ENCODE measurements at places on chromosomes 7 and 10.

DNA sequence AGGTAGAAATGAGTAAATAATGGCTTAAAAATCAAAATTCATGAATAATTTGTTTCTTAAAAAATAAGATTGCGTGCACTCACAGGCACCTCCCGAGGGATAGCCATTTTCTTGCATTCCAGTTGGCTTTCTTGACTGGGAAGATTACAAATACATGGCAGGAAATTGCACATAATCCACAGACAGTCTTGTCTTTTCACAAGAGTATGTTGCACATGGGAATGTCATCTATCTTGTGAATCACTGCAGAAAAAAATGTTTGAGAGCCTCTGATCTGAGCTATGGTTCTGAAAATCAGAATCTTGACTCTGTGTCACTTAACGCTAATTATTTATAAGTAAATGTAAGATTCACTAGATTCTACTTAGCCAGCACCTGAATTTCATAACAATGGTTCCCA lies 74.1 kb upstream of the PRKG1 start:
- DNase-seq, result no peak

DNA sequence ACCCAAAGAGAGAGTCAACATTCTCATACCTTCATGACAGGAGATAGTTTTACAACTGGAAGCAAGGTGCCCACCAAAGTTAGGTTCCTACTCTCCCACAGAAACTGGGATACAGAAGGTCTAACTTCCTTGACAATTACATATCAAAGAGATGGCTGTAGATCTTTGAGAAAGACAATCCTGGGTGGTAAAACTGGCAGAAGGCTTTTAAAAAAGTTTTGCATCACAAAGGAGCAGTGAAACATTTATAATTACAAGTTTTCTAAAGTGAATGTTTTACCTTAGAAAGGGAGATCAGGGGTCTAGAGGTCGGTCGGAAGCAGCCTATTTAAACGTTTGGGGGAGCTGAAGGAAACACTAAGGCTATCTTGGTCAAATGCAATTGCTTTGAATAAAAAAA lies 166.6 kb upstream of the STEAP1 start:
- DNase-seq, result no peak

DNA sequence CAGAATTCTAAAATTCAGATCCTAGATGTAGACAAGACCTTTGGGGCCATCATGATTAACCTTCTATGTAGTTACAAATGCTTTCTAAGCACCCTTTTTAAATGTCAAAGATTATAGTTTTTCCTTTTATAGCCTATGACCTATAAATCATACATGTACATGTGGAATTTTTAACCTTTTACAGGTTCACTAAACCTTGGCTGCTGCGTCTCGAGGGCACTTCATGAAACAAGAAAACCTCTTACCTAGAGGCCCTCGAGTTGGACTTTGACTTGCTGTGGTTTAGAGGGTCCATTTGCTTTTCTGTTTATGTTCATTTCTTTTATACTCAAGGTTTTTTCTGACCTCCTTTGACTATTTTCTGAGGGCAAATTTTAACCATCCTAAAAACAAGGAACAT lies 302.2 kb downstream of the CSTF2T start:
- DNase-seq, result no peak

DNA sequence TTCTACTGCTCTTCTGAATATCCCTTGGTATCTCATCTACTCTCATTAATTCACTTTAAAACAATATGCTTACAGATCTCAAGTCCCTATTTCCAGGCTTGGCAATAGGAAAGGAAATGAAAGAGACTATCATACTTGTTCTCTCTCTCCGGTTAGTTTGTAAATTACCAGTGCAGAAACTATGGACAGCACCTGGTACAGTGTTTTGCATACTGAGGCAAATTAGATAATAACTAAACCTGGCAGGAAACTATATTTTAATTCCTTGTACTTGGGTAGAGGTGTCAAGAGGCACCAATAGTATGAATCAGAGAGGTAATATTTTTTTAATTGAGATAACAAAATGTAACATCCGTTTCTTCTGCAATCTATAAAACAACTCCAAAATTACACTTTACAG lies 97.7 kb upstream of the TMEM196 start:
- no peak for DNase-seq

DNA sequence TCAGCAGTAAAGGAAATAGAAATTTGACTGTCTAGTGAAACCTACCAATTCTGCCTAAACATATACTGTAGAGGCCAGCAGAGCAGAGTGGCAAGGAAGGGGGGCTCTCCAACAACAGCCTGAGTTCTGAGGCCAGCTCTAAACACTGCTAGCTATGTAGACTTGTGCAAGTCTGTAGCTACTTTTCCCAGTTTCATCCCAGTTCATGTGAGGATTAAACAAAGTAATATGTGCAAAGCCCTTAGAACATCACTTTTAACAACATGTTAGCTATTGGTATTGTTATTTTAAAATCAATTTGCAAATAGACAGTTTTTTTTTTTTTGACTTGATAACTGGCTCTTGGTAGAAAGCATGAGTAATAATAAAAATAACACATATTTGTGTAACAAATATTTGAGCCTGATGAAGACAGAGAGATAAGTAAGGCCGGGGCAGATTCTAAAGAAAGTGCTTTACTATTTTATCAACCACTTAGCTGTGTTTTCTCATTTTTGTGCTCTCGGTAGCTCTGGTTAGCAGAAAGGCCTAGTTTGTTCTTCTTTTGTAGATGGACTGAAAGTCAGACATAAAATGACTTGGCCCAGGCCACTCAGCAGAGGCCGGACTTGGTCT lies 9.3 kb downstream of the CHST12 start:
- DNase-seq, result no peak

DNA sequence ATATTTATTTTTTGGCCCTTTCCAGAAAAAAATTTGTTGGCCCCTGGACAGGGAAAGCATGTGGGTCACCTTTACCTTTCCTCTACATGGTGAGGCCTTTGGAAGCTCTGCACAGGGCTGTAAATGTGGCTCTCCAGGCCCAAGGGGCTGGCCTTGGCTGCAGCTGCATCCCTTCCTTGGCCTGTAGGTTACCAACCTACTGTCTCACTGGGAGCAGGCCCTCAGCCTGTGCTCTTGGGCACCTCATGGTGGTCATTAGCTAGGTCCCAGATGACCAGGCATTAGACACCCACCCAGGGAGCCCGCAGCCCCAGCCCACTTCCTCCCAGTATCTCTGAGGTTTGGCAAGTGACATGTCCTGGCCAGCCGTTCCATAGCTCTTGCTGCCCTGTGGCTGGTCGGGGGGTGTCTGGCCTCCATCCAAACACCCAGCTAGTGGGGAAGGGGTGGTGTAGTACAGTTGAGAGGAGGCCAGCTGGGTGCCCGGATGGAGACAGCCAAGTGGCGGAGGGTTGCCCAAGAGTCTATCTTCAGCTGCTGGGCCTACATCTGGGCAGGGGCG lies 7.1 kb upstream of the CPA5 start:
- no peak for DNase-seq

DNA sequence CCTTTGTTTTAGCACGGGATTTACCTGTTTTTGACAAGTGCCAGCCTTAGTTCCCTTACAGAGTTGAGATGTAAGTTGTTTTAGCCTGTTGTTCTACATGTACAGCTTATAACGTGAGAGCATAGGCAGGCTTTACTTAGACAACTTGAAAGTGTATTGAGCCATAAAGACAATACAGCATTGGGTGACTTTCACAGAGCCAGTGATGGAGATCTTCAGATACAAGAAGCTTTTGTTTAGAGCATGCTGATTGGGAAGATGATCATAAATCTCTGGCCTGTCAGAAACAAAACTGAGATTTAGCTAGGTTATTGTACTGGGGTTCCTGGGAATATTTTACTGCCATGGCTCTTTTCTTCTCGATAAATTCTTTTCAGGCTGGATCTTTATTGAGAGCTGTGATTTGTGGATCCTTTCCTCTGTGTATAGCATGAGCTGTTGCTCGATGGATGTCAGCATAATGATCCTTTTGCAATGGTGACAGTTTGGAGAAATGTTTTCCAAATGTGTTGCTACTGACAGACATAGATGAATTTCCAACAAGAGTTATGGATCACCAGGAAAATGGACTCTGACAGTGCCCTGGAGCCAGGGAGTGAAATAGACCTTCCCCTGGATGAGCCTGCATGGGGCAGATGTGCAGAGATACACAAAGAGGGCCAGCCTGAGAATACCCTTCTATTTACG lies 30.2 kb downstream of the LHFPL3 start:
- DNase-seq, result no peak

Measured in mammary epithelial cell (primary cell).